Omental fat pad (tissue), 4 donors: ENCODE measurements at places on chromosomes 2 and 18. TPM values are rescaled to one million over a fixed set of nuclear protein-coding genes. Genes with fewer than 3 reads are reported as not detected.

- no peak for DNase-seq
Observed at GRCh38 chr2:75751360-75751759, 40.6 kb upstream of the GCFC2 start.

Gene AOX1
- total RNA-seq, result 293 TPM

DNA sequence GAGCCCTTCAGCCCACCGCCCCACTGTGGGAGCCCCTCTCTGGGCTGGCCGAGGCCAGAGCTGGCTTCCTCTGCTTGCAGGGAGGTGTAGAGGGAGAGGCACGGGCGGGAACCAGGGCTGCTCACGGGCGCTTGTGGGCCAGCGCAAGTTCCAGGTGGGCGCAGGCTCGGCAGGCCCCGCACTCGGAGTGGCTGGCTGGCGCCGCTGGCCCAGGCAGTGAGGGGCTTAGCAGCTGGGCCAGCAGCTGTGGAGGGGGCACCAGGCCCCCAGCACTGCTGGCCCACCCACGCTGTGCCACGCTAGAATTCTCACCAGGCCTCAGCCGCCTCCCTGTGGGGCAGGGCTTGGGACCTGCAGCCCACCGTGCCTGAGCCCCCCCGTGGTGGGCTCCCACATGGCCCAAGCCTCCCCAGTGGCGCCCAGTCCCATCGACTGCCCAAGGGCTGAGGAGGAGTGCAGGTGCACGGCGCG is 45.2 kb downstream of the SLC5A7 start:
- DNase-seq, result no peak

- DNase-seq, result no peak
Observed at GRCh38 chr2:120894966-120895365, 159.3 kb downstream of the GLI2 start.

Gene ZNF142
- total RNA-seq, result 10.0 TPM

- DNase-seq, result no peak
Observed at GRCh38 chr2:37984589-37984988, 59.5 kb downstream of the RMDN2 start.

Gene PLEK
- 29.3 TPM for total RNA-seq

Gene UGT1A5
- total RNA-seq, result not detected

Gene ABCB11
- 0.37 TPM for total RNA-seq

Gene KCNK3
- 7.7 TPM for total RNA-seq

DNA sequence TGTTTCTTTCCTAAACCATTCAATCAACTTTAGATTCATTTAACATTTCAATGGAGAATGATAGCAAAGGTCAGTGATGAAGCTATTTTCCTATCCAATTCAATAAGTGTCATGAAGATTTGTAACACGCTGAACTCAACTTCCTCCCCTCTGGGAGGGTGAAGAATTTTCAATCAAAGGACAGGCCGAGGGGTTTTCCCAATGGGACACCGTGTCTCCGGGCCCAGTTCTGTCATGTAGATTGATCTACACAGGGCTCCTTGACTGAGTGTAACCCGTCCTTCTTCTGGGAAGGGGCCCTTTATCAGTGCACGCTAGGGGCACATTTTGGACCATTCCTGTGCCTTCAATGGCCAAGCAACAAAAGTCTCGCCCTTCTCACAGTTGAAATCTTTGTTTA is 90.1 kb downstream of the KCNE4 start:
- DNase-seq, result no peak

DNA sequence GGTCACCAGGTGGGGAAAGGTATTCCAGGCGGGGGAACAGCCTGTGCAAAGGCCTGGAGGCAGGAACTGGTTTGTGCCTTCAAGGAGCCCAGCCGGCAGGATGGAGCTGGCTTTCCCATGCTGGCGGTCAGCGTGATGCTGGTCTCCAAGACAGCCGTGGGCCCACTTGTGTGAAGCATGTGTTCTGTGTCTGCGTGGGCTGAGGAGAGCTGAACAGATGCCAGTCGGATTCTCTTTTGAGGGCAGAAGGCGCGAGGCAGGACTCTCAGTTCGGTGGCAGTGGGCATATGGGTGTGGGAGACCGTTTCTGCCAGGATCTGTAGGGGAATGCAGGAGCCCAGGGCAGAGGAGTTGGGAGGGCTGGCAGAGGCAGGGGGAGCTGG is 191.6 kb downstream of the TWIST2 start:
- no peak for DNase-seq

GRCh38 chr2:219175486-219175885 is 1.2 kb downstream of the CNPPD1 start:
- no peak for DNase-seq

GRCh38 chr2:121386707-121387106 is 101.7 kb upstream of the TFCP2L1 start:
- no peak for DNase-seq

Gene BCL2
- total RNA-seq, result 25.2 TPM

DNA sequence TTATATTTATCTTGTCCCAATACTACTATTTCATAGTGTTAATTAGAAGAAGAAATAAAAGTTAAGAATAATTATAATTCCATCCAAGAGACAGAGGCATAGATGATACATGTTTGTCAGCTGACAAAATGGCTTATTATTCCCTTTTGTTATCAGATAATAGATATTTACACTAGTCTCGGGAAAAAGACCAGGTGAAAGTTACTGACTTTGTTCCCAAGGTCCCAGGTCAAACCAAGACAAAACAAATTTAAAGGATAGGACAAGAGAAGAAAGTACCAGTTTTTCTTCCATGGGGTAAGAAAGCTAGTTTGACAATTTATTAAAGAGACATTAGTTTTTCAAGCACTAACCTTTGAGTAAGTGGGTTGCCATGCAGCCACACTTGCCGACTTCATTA is 73.2 kb downstream of the TTN start:
- DNase-seq, result no peak
